ENCODE measurements at places on chromosomes 5 and 9.

DNA sequence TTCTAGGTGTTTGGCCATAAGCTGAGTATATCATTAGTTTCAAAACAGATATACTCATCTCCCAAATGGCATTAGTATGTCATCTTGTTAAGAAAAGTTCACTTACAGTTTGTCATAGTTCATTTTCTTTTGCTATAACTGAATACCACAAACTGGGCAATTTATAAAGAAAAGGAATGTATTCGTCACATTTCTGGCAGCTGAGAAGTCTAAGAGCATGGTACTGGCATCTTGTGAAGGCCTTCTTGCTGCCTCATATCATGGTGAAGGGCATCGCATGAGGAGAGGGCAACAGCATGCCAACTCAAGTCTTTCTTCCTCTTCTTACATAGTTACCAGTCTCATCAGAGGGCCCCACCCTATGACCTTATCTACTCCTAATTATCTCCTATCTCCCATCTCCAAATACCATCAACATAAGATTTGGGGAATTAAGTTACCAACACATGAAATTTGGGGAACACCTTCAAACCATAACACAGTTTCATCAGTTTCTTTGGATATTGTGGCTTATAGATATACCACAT lies 20.4 kb upstream of the ITGA1 start:
- no peak for DNase-seq

- DNase-seq = no peak
Observed at GRCh38 chr9:70530716-70531115, 116.3 kb upstream of the KLF9 start.

GRCh38 chr9:2469681-2470221 lies 151.8 kb upstream of the VLDLR start:
- DNase-seq = peak; percentile 35

- no peak for DNase-seq
Observed at GRCh38 chr9:86754581-86755560, 192.4 kb downstream of the GAS1 start.

DNA sequence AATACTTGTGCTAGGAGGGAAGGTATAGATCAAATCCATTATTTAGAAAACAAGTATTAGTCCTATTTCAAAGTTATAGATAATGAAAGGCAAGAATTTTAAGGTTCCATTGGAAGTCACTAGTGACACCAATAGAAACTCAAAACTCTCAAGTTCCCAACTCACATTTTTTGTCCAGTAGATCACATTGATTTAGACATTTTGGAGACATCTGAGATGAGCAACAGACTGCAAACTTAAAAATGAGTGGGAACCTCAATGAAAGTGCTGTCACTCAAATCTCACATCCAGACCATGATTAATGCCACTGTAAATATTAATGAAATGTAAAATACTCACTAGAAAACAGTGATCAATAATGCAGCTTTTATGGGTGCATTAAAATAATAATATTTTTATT lies 405.0 kb downstream of the ENC1 start:
- no peak for DNase-seq

- no peak for DNase-seq
Observed at GRCh38 chr9:2127486-2127885, 112.3 kb downstream of the SMARCA2 start.

DNA sequence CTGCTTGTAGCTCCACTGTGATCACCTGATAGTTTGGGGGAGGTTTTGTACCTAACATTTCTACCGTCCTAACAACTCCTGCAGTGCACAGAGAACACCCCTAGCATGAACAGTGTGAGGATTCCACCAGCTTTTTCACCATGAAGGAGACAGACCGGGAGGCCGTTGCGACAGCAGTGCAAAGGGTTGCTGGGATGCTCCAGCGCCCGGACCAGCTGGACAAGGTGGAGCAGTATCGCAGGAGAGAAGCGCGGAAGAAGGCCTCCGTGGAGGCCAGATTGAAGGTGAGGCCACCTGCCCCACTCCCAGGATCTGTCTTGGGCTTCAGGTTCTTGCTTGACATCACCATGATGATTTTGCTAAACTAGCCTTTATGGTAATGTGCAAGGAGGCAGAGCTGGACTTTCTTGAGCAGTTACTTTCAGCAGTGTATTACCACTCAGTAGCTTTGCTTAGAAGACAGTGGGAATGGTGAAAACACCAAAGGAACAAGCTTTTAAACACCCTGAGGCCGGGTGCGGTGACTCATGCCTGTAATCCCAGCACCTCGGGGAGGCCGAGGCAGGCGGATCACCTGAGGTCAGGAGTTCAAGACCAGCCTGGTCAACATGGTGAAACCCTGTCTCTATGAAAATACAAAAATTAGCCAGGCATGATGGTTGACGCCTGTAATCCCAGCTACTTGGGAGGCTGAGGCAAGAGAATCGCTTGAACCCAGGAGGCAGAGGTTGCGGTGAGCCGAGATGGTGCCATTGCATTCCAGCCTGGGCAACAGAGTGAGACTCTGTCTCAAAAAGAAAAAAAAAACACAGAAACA lies 3.3 kb downstream of the EXOC3 start:
- no peak for DNase-seq

- no peak for DNase-seq
Observed at GRCh38 chr5:24497145-24497544, 147.6 kb downstream of the CDH10 start.

- no peak for DNase-seq
Observed at GRCh38 chr5:173318330-173318729, 9.9 kb downstream of the STC2 start.

GRCh38 chr5:68522863-68523262 lies 307.3 kb downstream of the PIK3R1 start:
- DNase-seq = no peak

DNA sequence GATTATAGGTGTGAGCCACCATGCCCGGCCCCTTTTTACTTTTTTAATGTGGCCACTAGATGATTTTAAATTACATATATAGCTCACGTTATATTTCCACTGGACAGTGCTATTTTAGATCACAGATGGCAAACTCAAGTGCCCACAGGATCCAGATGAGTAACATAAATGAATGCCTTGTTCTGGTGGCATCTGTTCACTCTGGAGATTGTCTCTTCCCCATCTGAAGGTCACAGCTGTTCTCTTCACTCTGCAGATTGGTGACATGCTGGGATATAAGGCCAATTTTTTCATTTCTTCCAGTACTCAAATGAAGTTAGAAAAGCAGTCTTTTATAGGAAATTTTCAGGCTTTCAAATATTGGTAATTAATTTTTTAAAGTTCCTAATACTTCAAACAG lies 160.1 kb downstream of the DOCK8 start:
- no peak for DNase-seq
